ENCODE measurements at places on chromosomes 2 and 18.

- no peak for DNase-seq
Observed at GRCh38 chr2:99940963-99941362, 201.4 kb downstream of the AFF3 start.

DNA sequence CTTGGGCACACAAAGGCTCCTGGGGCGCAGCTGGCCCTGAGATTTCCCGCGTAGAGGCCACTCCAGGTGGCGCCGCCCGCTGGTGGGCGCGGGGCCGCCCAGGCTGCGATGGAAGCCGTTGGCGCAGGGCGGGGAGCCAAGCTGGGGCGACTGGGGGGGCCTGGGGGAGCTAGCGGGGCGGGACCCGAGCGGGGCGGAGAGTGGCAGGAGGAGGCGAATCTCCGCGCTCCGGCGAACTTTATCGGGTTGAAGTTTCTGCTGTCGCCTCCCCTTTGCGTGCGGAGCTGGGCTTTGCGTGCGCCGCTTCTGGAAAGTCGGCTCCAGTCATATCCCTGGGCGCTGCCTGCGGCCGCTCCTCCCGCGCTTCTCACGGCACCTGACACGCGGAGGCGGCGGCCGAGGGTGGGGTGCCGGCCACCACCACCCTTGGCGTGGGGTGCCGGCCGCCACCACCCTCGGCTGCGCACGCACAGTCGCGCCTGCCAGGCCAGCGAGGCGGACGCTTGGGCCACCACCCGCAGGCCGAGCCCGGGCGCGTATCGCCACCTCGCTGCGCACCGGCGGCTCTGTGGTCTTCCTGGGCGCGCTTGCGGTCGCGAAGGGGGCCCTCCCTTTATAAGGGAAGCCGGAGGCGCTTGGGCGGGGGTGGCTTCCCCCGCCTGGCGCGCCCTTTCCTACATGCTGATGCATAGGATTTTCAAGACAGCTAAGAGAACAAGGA is 919 bp upstream of the CYP1B1 start:
- peak; percentile 79 for DNase-seq

- no peak for DNase-seq
Observed at GRCh38 chr2:113098041-113098440, 29.4 kb upstream of the IL1RN start.

- DNase-seq, result no peak
Observed at GRCh38 chr2:239250216-239251081, 150.4 kb downstream of the HDAC4 start.

- no peak for DNase-seq
Observed at GRCh38 chr2:119536211-119536610, 8.0 kb upstream of the CFAP221 start.

- DNase-seq, result no peak
Observed at GRCh38 chr2:173828189-173829142, 136.7 kb downstream of the SP3 start.

- no peak for DNase-seq
Observed at GRCh38 chr2:68302281-68302875, 17.4 kb downstream of the CNRIP1 start.

GRCh38 chr2:20557635-20558034 is 93.3 kb downstream of the HS1BP3 start:
- no peak for DNase-seq

- DNase-seq, result no peak
Observed at GRCh38 chr18:77067291-77068061, 65.1 kb downstream of the MBP start.

GRCh38 chr2:8624855-8625398 is 56.9 kb upstream of the ID2 start:
- DNase-seq, result peak; percentile 25

DNA sequence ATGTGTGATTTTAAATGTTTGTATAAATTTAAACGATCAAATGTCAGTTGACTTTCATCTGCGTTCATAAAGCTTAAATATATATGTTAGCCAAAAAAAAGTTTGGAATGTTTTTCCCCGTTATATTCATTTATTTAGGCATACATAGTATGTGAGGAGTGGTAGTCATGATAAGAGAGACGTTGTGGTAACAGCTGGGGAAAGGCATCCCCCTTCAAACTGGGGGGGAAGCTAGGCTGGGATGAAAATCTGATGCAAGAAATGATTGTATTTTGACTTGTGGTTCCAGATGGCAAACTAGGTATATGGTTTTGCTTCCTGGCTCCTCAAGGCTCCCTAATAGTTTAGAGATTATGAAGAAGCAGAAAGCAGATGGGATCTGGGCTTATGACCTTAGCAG is 30.1 kb downstream of the ITGA6 start:
- no peak for DNase-seq

DNA sequence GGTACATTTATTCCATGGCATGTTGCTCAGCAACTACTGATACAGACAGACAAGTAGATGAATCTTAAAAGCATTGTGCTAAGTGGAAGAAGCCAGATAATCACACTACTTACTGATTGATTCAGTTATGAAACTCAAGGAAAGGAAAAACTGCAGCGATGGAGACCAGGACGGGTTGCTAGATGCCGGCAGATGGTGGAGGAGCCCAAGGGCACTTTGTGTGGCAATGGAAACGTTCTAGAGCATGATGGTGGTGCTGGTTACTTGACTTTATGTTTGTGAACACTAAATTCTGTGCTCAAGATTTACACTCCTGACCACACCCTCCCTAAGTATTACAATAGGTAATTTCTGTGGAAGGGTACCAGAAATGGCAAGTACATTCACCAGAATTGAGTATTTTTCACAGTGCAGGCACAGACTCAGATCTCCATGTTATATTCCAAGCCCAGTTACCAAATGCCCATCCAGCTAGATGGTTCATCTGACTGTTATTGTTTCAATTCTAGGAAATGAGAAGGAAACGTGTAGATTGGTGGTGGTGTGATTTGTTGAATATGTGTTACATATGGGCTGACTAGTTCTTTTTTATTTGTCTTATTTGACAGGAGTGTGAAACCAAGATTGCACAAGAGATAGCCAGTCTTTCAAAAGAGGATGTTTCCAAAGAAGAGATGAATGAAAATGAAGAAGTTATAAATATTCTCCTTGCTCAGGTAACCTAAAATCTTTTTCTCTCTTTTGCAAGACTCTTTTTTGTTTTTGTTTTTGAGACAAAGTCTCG is 55.1 kb downstream of the RALBP1 start:
- DNase-seq, result no peak

- DNase-seq, result no peak
Observed at GRCh38 chr2:187593098-187593497, 38.9 kb upstream of the TFPI start.

DNA sequence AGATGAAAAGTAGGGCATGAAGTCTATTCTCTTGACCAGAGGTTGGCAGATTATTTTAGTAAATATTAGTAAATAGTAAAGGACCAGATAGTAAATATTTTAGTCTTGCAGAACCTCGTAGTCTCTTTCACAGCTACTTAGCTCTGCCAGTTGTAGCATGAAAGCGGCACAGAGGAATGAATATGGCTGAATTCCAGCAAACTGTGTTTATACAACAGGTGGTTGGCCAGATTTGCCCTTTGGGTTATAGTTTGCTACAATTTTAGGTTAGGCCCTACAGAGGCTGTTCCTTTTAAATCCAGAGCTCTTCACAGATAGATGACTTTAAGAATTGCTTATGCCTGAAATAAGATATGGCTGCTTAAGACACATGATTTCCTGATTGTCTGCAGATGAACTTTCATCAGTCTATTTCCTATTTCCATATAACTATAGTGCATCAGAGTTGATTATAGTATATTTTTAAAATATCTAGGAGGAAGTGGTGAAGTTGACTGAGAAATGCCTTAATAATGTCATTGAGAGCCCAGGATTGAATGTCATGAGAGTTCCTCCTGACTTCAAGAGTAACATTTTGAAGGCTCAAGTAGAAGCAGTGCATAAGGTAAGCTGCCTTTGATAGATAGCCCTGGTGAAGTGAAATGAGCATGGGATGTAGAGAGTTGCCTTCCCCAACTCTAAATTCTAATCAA is 80.5 kb downstream of the TMEM185B start:
- no peak for DNase-seq

GRCh38 chr18:56413862-56414261 is 224.5 kb downstream of the TXNL1 start:
- DNase-seq, result no peak

- no peak for DNase-seq
Observed at GRCh38 chr2:127081826-127082633, 24.9 kb downstream of the BIN1 start.

DNA sequence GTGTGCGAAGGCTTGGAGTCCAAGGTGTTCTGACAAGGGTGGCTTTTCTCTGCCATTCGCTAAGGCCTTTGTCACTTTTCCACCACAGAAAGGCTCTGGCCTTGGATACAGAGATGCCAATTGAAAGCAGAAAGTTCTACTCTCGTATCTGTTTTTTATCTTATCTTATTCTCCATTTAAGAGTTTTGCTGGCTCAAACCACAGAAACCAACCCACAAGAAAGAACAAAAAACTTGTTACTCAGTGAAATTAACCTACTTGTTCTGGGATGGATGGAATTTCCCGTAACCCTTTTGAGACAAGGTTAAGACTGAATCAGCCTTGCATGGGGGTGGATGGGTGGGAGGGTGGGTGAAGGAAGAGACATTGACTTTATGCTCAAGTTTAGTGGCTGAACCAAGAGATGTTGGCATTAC is 221.7 kb downstream of the CDH20 start:
- no peak for DNase-seq

GRCh38 chr2:198168651-198169050 is 364.3 kb downstream of the PLCL1 start:
- DNase-seq, result no peak

- no peak for DNase-seq
Observed at GRCh38 chr2:138009622-138010021, 45.3 kb downstream of the HNMT start.

GRCh38 chr2:128324897-128325410 is 6.3 kb upstream of the HS6ST1 start:
- DNase-seq, result no peak

- DNase-seq, result peak; percentile 64
Observed at GRCh38 chr2:233584210-233584609, 17.6 kb upstream of the USP40 start.

DNA sequence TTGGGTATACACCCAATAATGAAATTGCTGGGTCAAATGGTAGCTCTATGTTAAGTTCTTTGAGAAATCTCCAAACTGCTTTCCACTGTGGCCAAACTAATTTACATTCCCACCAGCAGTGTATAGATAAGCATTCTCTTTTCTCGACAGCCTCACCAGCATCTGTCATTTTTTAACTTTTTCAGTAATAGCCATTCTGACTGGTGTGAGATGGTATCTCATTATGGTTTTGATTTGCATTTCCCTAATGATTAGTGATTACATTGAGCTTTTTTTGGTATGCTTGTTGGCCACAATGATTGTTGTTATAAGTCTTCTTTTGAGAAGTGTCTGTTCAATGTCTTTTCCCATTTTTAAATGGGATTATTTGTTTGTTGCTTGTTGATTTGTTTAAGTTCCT is 50.4 kb upstream of the EPAS1 start:
- no peak for DNase-seq

GRCh38 chr2:217943446-217944321 is 59.1 kb downstream of the TNS1 start:
- peak; percentile 86 for DNase-seq

- DNase-seq, result peak; percentile 38
Observed at GRCh38 chr2:180006231-180006630, 866 bp downstream of the CWC22 start.

GRCh38 chr18:62974928-62975675 is 259.8 kb downstream of the PHLPP1 start:
- no peak for DNase-seq

- DNase-seq, result no peak
Observed at GRCh38 chr2:205656941-205657340, 25.4 kb upstream of the NRP2 start.

DNA sequence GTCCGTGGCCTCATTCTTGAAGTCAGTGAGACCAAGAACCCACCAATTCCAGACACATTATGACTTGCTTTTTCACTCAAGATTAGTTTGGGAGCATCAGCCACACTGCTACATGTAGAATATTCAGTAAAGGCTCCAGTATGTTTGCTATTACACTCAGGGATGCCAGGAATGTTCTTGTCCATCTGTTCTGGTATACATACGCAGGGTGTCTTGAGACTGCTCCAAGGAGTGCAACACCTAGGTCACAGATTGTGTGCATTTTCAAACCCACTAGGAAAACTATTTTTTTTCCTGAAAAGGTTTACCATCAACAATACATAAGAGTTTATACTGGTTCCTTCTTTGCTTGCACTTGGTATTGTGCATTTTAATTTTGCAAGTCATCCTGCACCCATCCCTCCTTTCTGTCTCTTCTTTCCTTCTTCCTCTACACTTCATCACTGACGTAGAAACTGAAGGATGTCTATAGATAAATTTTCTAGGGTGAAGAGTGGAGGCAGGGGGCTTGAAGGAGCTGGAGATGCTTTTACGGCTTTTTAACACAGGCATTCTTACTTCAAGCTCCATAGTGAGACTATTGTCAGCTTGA is 35.3 kb upstream of the MAP2 start:
- no peak for DNase-seq

GRCh38 chr18:7896161-7896560 is 329.0 kb downstream of the PTPRM start:
- no peak for DNase-seq

DNA sequence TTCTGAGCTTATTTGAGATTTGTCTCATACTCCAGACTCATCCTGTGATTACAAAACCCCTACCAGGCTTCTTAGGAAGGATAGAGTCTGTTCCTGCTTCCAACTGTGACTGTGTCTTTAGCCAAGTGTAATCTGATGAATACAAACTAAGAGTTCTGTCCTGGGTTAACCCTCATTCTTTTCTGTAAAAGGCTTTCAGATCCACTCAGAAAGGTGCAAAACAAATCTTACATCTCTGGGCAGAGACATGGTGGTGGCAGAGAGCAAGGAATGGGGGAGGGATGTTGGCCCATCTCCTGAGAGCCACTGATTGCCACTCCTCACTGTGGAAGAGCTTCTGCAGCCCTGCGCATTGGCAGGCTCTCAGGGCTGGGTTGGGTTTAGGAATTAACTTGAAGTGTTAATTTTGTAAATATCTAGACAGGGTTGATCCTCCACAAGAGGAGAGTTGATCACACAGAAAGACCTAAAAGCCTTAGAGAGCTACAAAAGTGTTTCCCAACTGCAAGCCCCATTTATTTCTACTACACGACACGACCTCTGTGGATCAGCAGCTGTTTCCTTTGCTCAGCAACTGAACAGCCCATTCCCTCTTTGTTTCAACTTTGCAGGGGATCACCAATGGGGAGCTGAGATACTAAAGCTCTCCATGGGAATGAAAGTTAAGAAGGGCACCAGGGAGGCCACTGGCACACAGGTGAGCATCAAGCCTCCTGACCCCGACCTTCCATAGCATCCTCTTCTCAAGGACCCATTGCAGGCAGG is 23.7 kb upstream of the SPTBN1 start:
- DNase-seq, result no peak

- peak; percentile 73 for DNase-seq
Observed at GRCh38 chr18:13629841-13630715, 96.3 kb downstream of the FAM210A start.

GRCh38 chr2:94995553-94996304 is 29.8 kb upstream of the MAL start:
- no peak for DNase-seq

DNA sequence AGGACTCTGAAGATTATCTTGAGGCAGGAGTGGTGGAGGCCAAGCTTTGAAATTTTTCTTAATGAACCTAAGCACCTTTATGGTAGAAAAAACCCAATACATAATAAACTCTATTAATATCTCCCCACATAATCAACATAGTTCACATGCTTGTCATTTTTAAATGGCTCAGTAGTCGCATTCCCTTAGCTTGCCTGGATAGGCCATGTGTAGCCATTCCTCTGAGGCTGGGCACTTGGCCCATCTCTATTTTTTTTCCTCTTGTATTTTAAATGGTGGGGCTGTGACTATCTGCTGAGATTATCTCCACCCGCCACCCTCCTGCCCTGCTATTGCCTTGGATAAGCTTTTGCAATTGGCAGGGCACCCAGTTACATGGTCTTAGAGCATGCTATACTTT is 143.1 kb downstream of the FHOD3 start:
- no peak for DNase-seq

Measured in DMS53 (cell line).